ENCODE measurements at places on chromosomes 5 and 9.

GRCh38 chr5:109305352-109305751 is 104.4 kb downstream of the PJA2 start:
- no peak for DNase-seq

GRCh38 chr5:87452837-87453236 is 40.1 kb upstream of the CCNH start:
- DNase-seq, result no peak

GRCh38 chr5:77948476-77948875 is 172.3 kb upstream of the TBCA start:
- DNase-seq, result no peak

GRCh38 chr9:37144762-37145161 is 24.4 kb downstream of the ZCCHC7 start:
- no peak for DNase-seq

- no peak for DNase-seq
Observed at GRCh38 chr9:95280745-95281144, 36.8 kb downstream of the FANCC start.

- no peak for DNase-seq
Observed at GRCh38 chr5:38695021-38695958, 138.8 kb upstream of the LIFR start.

GRCh38 chr9:131100445-131100844 is 4.1 kb downstream of the AIF1L start:
- no peak for DNase-seq

DNA sequence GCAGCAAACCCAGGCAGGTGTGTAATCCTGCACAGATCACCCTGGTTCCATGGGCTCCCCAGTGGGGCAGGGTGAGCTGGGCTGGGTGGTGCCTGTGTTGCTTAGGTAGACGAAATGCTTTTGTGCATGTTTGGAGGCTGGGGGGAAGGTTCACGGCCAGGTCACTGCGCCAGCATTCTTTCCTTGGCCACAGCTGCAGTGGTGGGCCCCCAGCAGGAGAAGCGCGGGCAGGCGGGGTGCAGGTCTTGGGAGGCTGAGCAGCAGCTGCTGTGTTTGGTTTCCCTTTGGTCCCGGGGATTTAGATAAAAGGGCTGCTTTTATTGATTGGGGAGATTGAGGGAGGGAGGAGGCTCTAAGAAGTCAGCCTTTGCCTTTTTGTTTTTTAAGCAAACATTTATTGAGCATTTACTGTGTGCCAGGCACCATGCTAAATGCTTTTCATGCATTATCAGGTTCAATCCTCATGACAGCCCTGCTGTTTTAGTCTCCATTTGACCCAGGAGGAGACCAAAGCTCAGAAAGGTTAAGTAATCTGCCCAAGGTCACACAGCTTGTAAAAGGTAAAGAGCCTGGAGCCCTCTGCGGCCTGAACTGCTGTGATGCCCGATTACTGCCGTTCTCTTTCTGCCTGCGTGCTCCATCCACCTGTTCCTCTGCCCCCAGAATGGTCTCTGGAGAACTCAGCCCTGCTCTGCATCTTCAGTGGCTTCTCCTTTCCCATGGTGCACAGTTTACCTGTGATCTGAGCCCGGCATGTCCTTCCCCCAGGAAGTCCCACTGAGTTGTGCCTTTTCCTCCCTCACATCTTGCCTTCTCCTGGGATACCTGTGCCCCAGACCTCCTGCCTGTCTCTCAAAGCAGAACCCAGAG is 94.4 kb downstream of the MACROH2A1 start:
- DNase-seq, result no peak

DNA sequence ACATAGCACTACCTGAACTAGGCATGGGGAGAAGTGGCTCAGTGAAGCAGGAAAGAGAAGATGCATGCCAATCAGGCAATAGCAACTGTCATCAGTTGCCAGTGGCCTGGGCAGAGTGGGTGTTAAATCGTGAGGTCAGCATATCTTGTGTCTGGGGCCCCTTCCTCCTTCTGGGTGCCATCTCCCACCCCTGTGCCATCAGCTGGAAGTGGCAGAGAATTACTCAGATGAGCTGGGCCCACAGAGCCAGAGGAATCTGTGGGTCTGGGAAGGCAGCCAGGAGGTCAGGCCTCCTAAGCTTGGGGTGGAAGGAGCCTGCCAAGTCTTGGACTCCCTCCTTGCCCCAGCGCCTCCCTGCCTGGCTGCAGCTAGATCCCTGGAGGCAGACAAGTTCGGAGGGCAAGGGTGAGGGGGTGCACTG is 66.5 kb downstream of the GALNT12 start:
- no peak for DNase-seq

GRCh38 chr9:105661011-105661410 is 1.2 kb upstream of the TAL2 start:
- no peak for DNase-seq

DNA sequence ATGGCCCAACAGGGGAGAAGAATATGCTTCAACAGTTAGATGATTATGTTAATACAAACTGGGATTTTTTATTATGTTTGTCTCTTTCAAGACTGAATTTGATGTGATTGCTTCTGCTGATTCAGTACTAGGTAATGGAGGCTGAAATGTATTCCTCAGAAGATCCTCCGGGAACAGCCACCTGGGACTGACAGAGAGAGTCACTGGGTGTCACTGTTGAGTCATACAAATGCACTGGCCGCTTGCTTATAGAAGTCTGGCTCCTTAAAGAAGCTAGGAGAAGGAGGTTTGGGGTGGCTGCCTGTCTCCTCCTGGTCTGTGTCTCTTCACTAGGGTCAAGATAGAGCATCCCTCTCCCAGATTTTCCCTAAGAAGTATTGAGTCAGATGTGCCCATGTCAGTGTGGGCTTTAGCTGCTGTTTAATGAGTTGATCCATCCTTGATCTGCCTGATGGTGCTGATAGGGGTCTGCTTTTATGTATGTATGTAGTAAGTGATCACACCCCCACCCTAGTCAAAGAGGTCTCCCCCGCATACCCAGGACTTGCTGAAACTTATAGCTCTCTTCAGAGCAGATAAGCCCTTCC is 773.4 kb downstream of the BRINP1 start:
- DNase-seq, result peak; percentile 52

- DNase-seq, result no peak
Observed at GRCh38 chr5:135263022-135263668, 135.9 kb downstream of the MACROH2A1 start.

GRCh38 chr5:102946971-102947370 is 173.0 kb downstream of the GIN1 start:
- DNase-seq, result no peak

GRCh38 chr5:174065528-174066197 is 20.2 kb downstream of the NSG2 start:
- no peak for DNase-seq

- DNase-seq, result no peak
Observed at GRCh38 chr5:116959843-116960242, 385.2 kb upstream of the SEMA6A start.

DNA sequence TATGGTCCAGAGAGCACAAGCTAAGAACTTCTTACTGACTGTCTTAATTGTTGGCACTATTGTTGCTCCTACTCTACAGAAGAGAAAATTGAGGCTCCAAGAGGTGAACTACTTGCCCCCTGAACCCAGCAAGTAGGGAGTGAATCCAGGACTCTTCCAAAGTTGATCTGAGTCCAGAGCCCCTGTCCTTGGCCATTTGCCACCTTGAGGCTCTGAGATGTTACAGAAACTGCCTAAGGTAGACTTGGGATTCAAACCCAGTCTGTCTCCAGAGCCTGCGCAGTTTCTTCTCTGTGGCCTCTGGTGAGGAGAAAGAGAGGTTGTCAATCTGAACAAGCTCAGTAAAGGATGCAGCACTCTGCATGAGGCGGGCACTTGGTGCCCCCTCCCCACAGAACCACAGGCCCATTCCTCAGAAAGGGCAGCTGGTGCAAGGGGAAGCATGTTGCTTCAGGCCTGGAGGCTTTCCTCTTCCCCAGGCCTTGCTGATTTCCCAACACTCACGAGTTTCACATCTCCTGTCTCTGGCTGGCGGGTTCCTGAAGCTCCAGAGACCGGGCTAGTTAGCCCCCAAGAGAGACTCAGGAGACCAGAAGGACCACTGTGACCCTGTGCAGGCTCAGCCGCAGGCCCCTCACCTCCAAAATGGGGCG is 2.9 kb upstream of the LCP2 start:
- no peak for DNase-seq

GRCh38 chr9:110332766-110333165 is 4.9 kb downstream of the TXNDC8 start:
- no peak for DNase-seq

DNA sequence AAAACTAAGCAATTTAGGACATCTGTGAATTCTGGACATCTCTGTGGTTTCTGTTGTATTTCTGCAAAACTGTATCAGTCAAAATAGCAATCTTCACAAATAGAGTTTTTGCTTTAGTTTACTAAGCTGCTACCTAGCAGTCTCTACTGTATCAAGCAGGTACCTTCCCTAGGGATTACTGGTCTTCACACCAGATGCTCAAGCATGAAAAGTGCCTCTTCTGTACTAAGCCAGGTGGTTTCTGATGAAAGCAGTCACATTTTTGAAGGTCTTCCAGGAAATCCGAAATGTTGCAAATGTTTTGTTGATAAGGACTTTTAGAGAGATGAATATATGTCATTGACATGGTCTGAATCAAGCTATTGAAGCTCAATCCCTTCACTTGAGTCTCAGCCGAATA is 540.0 kb downstream of the KCTD16 start:
- no peak for DNase-seq

DNA sequence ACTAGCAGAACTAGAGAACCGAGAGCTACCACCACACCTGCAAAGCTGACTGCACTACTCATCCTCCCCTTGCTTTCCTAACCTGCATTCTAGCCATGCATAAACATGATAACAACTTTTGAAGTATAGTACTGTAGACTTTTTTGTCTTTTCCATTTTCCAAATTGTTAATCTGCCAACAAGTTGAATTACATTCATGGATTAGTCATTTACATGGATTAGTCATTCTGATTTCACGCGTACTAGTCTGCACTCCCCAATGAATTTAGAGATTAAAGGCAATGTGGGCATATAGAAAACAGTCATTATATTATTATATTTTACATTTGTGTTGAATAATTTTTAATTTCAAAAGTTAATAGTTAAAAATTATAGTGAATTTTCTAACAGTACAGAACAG is 81.4 kb downstream of the EDIL3 start:
- DNase-seq, result no peak

GRCh38 chr5:73443829-73444498 is 4.6 kb downstream of the FOXD1 start:
- DNase-seq, result no peak

DNA sequence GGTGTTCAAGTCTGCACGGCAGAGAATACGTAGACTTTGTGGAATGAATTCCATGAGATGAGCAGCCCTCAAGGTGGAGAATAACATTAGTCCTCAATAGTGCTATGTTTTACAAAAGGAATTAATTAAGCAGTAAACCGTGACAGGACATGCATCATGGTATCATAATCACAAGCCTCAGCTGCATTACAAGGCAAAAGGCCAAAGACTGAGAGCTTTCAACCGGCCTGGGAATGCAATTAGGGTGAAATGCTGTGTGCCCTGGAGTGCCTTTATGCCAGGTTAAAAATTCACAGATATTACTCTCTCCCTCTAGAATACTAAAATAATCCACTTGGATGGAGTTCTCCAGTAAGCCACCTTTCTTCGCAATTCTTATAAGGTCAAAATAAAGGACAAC is 270.6 kb downstream of the MLLT3 start:
- no peak for DNase-seq

GRCh38 chr5:56291661-56292374 is 58.7 kb upstream of the ANKRD55 start:
- no peak for DNase-seq

- DNase-seq, result no peak
Observed at GRCh38 chr5:128197896-128198522, 114.4 kb downstream of the SLC12A2 start.

DNA sequence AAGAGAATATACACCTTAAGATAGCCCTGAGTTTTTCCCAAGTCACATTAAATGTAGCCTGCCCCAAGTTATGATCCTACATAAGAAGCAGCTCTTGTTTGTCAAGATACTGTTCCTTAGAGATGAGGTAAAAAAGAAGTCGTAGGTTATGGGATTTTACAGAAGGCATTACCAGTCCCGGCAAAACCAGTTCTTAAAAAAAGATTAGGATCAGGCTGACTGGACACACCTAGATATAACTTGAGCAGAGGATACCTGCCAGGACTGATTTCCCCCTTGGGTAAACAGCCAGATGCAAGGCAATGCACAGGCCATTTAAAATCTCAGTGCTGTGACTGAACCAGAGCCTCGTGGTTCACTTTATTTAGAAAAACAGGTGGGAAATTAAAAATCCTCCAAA is 14.1 kb upstream of the SEMA5A start:
- no peak for DNase-seq

GRCh38 chr5:135557076-135557838 is 21.5 kb upstream of the NEUROG1 start:
- no peak for DNase-seq

DNA sequence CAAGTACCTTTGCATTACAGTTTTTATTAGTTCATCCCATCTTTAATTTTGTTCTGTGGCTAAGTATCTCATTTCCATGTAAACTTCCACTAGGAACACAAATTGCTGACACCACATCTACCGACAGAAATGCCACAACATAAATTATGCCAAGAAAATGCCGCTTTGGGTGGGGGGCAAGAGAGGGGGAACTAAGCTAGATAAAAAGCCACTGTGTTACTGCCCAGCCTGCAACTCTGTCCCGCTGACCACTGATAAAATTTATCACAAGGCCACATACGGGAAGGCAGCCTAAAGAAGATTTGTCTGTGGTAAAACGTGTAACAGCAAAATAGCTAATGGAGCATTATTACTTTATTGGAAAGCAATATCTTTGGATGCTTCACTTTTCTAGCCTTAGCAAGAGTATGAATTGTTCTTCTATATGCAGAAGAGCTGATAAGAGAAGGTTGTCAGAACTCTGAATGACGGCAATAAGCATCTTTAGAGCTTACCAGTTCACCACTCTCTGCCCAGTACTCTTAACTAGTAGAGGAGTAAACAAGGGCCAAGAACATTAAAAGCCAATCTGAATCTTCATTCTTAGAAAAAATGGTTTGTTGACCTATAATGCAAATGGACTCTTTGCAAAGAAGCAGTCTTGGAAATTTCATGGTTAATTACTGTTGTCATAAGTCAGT is 172.2 kb upstream of the MEF2C start:
- DNase-seq, result no peak

GRCh38 chr5:18314192-18314778 is 680.0 kb downstream of the TAF11L14 start:
- peak; percentile 35 for DNase-seq

GRCh38 chr5:35047785-35048404 is at the start of gene AGXT2:
TSS of gene AGXT2 (minus strand) at chr5:35047949. CDS start at chr5:35047892, 57 bp downstream.
- no peak for DNase-seq

DNA sequence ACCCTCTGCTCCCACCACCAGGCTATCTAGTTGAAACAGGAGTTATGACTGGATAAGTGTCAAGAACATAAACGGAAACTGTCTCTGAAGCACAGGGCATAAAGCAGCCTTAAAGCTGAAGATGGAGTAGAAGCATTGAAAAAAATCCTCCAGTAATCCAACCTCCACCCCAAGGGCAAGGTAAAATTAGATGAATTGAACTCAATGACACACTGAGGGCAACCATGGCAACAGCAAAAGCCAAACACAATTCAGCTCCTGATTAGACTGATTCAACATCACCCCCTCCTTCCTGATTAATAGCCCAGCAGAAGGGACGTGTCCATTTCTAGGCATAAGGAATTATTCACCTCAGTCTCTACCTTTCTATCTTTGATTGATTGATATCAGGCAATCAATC is 183.2 kb upstream of the MAP3K1 start:
- DNase-seq, result no peak

GRCh38 chr9:137685035-137685740 is 66.4 kb downstream of the EHMT1 start:
- no peak for DNase-seq

Data from NCI-H2081 (cell line).